ENCODE measurements at places on chromosomes 5 and 9.

- peak; percentile 75 for DNase-seq
Observed at GRCh38 chr5:16616536-16617273, at the start of gene RETREG1. TSS of gene RETREG1 (minus strand) at chr5:16616997. CDS start at chr5:16616971, 26 bp downstream.

- no peak for DNase-seq
Observed at GRCh38 chr5:175692996-175693710, 35.3 kb downstream of the HRH2 start.

DNA sequence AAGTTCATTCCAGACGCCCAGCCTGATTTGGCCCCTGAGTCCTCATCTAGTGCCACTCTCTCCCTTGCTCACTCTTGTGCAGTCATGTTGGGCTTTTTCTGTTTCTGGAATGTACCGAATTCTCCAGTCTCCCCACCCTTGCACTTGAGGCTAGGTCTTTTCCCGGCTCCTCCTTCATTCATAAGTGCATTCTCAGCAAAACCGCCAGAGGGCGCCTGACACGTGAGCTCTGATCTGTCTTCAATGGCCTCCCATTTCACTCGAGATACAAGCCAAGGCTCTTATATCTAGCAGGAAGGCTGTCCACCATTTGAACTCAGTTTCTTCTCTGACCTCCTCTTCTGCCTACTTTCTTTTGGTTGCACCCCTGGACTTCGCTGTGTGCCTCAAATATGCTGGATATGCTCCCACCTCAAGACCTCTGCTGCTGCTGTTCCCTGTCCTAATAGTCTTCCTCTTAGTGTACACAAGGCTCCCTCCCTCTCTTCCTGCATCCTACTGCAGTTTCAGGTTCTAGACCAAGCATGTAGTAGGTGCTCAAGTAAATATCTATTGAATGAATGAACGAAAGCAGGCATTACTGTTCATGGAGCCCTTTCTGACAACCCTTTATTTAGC, 568.1 kb upstream of the WWC1 start:
- peak; percentile 69 for DNase-seq

- no peak for DNase-seq
Observed at GRCh38 chr5:24693609-24694008, 48.8 kb upstream of the CDH10 start.

GRCh38 chr9:95085036-95085770, 232.3 kb downstream of the FANCC start:
- DNase-seq: no peak

- DNase-seq: no peak
Observed at GRCh38 chr9:123406691-123407216, 50.8 kb downstream of the CRB2 start.

- DNase-seq: no peak
Observed at GRCh38 chr5:125486634-125487033, 740.2 kb upstream of the ZNF608 start.

GRCh38 chr9:6428940-6429889, 16.2 kb downstream of the UHRF2 start:
- DNase-seq: no peak

DNA sequence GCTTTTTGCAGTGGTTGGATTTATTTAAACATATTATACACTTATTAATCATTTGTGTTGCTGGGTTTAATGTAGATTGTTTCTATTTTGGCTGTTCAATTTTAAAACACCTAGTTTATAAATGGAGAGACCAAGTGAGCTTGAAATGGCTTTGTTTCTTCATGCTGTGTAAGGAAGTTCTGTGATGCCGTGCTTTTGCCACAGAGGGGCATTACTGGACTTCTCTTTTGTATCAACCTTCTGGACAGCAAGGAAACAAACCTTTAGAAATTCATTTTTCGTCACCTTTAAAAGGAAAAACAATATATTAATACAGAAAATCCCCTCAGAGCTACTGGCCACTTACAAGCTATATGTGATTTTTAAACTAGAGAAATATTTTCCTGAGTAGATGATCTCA, 81.9 kb downstream of the DMRTA1 start:
- no peak for DNase-seq

DNA sequence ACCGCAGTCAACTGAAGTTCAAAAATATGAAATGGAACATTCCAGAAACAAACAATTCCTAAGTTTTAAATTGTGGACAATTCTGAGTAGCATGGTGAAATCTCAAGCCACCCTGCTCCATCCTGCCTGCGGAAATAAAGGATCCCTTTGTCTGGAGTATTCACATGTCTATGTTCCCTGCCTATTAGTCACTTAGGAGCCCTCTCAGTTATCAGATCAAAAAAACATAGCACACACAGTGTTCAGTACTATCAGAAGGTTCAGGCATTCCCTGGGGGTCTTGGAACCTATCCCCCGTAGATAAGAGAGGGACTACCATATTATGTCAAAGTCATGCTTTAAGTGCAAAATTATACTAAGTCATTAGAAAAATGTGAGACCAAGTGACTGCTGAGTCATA, 300.8 kb downstream of the SEMA5A start:
- no peak for DNase-seq

GRCh38 chr5:16992444-16992843, 56.4 kb upstream of the MYO10 start:
- DNase-seq: no peak

Measured in GM13977 (cell line).